Adrenal gland (tissue), 19 donors: ENCODE measurements at places on chromosomes 12 and 14. TPM values are rescaled to one million over a fixed set of nuclear protein-coding genes. Genes with fewer than 3 reads are reported as not detected.
A peak's percentile ranks its signal among the peaks of the same experiment; 100 is the strongest.

DNA sequence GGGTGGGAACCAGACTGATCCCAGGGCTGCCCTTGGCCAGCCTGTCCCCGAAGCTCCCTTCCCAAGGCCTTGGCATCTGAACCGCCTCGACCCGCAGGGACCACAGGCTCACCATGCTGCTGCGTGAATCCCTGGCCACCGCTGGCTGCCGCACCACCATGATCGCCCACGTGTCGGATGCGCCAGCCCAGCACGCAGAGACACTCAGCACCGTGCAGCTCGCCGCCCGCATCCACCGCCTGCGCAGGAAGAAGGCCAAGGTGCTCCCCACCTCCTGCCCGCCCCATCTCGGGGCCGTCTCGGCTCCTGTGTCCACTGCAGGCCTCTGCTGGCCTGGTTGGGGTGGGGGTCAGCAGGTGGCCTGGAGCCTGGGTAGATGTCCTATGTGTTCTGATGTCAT lies 35.7 kb downstream of the KIF26A start:
- no peak for DNase-seq

The EPYC gene
- not detected for total RNA-seq

- DNase-seq, result no peak
Observed at GRCh38 chr12:70449074-70449752, 83.1 kb downstream of the KCNMB4 start.

DNA sequence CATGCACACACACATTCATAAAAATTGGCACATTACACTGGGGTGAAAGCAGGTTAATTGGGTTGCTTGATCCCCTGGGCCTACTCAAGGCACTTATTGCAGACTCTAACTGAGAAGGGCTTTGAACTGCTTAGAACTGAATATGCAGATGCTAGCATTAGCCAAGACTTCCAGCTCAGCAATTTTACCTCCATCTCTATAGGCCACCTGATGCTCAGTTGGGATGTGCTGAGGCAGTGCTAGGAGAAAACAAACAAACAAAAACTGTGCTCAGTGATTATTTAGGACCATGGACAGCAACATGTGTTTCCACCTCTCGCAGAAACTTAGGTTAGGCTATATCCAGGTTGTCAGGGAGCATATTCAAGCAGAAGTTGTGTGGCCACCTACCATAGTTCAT lies 124.8 kb upstream of the WSCD2 start:
- no peak for DNase-seq

DNA sequence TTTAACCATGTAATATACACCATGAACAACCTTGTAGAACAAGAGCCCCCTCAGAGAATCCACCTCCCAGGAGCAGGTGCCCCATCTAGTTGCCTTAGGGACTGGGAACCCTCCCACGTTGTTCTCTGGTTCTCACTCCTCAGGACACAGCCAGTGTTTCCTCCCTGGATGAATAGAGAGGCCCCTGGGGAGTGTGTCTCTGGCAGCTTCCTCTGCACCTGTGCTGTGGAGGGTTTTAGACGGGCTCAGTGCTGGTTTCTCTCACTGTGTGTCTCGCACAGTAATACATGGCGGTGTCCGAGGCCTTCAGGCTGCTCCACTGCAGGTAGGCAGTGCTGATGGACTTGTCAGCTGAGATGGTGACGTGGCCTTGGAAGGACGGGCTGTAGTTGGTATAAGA lies 581.3 kb downstream of the TMEM121 start:
- no peak for DNase-seq

- peak; percentile 78 for DNase-seq
Observed at GRCh38 chr12:12685305-12685704, 10.7 kb downstream of the GPR19 start.

DNA sequence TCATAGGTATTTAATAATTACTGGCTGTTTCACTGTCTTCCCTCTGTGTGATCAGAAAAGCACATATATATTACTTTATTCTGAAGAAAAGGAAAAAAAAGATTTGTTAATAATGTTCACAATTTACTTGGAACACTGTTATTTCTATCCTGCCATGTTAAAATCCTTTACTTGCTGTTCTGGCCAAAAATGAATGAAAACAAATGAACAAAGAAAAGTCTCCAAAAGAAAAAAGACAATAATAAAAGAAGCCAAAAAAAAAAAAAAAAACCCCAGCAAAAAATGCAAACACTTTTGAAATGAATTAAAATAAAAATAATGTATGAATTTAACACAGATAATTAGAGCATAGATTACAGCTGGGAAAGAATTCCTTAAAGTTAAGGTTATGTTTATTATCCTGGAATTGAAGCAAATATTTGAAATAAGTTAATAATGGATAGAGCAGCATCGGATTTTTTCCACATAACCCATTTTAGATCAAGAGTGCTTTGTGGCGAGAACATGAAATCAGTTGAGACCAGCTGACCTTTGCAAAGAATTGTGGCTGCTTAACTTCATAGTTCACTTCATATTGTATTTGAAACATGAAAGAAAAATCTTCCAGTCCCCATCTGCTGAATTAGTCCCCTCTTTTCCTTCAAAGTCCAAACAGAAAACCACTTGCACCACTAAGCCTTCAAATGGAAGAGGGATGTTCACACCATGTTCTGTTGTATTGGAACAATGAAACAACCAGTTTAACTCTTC lies 444.8 kb downstream of the ADAMTS20 start:
- DNase-seq, result no peak

- DNase-seq, result no peak
Observed at GRCh38 chr12:51871126-51871525, 16.8 kb upstream of the ANKRD33 start.

The HRK gene
- not detected for total RNA-seq

GRCh38 chr14:75880512-75880911 lies 101.3 kb downstream of the TGFB3 start:
- no peak for DNase-seq

DNA sequence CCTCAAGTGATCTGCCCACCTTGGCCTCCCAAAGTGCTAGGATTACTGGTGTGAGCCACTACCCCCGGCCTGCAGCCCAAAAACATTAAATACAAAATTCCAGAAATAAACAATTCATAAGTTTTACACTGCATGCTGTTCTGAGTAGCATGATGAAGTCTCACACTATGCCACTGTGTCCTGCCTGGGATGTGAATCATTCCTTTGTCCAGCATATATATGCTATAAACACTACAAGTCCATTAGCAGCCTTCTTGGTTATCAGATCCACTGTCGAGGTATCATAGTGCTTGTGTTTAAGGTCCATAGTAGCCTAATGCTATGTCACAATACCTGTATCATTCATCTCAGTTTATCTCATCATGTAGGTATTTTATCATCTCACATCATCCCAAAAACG lies 15.9 kb downstream of the INTS13 start:
- no peak for DNase-seq

DNA sequence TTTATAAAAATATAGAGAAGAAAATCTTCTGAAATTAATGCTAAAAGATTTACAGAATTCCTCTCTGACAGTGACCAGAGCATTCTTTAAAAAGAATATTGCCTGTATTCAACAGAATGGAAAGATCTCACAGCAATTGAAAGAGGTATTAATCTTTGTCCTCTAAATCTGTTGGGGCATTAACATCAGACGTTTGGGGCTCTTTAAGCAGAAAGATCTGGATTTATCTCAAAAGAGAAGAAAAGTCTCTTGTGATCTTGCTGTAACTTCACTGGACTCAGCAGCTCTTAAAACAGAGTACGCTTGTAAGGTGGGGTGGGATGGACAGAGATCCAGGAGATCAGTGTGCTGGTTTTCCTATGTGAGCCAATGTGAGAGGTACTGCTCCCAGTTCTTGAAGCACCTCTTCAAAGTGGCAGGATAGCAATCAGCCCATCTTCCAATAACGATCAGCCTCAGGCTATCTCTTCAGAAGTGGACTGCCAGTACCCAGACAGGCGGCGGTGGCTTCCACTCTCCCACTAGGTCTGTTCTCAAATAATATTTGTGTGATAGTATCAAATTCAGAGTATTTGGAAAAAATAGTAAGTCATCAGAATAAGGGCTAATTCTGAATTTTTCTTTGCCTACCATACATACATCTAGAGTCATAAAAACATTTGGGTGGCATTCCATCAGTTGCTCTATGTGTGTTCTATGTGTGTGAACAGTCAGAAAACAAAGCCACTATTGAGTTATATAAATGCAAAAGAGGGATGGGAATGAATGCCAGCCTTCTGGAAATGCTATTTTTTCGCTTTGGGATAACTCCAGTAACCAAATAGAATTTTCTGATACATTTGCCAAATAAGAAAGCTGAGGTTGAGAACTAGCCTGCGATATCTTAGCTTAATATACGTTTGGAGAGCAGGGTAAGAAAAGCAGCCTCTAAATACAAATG lies 237.4 kb upstream of the RGS6 start:
- DNase-seq, result no peak

DNA sequence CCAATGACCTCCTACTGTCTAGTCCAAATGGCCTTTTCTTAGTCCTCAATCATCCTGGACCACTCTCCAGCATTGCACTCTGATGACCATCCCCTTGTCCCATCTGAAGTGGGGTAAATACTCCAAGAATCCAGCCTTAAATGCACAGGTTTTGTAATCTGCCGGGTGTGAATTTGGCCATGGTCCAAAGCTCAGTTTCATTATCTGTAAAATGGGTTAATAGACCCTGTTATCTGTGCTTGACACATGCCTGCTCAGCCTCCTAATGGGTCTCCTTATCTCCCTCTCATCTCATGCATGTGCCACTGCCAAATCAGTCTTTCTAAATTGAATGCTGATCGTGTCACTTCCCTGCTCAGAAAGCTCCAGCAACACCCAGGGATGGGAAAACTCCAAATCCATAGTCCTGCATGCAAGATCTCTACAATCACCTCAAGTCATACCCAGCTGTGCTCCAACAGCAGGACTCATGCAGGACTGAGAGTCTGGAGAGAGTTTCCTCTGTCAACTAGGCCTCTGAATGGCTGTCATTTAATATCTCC lies 22.3 kb downstream of the LGR5 start:
- DNase-seq, result no peak

- DNase-seq, result no peak
Observed at GRCh38 chr12:131852551-131853299, 24.5 kb downstream of the MMP17 start.

- no peak for DNase-seq
Observed at GRCh38 chr14:95471016-95471415, 45.4 kb downstream of the SYNE3 start.

DNA sequence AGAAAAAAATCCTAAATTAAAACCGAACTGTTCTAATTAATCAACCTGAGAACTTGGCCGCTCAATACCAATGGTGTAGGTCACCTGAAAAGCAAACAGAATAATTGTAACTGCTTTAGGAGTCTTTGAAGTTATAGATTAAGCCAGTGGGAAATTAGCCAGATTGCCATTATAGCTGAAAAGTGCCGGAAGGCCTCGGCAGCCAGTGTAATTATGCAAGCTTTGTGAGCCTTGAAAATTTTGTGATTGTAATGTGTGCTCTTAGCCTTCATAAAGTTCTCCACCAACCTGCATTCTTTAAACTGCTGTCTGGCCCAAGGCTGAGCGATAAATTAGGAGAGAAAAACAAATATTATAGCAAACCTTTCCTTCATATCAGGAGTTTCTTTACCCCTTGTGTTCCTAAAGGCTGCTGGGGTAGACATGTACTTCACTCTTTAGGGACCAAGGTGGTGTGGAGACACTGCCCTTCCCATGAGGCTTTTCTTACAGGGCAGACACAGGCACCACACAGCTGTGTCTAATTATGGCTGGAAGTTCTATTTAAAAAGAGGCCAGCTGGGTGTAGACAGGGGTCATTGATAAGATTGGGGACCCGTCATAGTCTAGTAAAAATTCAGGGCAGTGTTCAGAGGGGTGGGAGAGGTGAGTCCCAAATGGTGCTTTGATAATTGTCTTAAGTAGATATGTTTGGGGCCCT lies 991.2 kb downstream of the FLRT2 start:
- DNase-seq, result no peak

GRCh38 chr12:32535288-32535999 lies 136.1 kb downstream of the FGD4 start:
- peak; percentile 82 for DNase-seq

DNA sequence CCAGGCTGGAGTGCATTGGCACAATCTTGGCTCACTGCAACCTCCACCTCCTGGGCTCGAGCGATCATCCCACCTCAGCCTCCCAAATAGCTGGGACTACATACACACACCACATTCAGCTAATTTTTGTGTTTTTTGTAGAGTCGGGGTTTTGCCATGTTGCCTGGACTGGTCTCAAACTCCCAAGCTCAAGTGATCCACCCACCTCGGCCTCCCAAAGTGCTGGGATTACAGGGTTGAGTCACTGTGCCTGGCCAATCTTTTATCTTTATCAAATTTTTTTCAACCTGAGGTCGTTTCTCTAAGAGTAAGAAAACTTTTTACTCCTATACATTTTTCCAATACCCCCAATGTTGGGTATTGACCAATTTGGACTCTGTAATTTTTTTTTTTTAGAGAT lies 40.0 kb upstream of the NAP1L1 start:
- DNase-seq, result no peak

- no peak for DNase-seq
Observed at GRCh38 chr12:112167031-112167461, 41.7 kb downstream of the TRAFD1 start.

- DNase-seq, result no peak
Observed at GRCh38 chr12:55797068-55797467, 20.5 kb downstream of the SARNP start.

DNA sequence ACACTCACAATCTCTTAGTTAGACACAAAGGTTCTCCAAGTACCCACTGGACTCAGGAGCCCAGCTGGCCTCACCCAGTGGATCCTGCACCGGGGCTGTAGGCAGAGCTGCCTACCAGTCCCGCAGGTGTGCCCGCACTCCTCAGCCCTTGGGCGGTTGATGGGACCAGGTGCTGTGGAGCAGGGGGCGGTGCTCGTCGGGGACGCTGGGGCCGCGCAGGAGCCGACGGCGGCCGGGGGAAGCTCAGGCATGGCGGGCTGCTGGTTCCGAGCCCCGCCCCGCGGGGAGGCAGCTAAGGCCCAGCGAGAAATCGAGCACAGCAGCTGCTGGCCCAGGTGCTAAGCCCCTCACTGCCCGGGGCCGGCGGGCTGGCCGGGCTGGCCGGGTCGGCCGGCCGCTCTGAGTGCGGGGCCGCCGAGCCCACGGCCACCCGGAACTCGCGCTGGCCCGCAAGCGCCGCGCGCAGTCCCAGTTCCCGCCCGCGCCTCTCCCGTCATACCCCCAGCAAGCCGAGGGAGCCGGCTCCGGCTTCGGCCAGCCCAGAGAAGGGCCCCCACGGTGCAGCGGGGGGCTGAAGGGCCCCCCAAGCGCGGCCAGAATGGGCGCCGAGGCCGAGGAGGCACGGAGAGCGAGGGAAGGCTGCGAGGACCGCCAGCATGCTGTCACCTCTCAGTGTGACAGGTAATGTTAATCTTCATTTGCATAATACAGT lies 506.8 kb downstream of the LRFN5 start:
- no peak for DNase-seq

DNA sequence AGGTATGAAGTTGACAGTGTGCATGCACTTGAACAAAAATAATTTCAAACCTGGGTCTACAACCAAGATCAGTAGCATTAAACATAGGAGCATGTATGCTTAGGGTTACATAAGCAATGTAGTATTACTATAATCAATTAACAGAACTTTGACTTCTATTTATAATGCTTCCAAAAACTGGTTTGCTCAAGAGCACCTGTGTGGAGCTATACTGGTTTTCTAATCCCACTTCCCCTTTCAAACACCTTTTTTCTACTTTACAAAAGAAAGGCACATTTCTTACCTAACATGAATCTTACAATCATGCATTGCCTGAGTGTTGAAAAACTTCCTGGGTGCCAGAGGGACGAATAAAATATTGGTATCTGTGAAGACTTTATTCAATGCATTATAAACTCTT lies 72.7 kb downstream of the EFCAB11 start:
- no peak for DNase-seq
